Sigmoid colon (tissue), 7 donors: ENCODE measurements at places on chromosomes 16 and 17.

GRCh38 chr16:4184038-4184702, 57.7 kb downstream of the SRL start:
- no peaks in the 10 kb centered on the region for H3K27me3 ChIP-seq
- H3K36me3 ChIP-seq: no peaks in the 10 kb centered on the region
- peak overlapping the region; percentile 59 for H3K4me3 ChIP-seq
- H3K27ac ChIP-seq: peak overlapping the region; percentile 93
- no peaks in the 10 kb centered on the region for H3K4me1 ChIP-seq
- DNase-seq: no peak

DNA sequence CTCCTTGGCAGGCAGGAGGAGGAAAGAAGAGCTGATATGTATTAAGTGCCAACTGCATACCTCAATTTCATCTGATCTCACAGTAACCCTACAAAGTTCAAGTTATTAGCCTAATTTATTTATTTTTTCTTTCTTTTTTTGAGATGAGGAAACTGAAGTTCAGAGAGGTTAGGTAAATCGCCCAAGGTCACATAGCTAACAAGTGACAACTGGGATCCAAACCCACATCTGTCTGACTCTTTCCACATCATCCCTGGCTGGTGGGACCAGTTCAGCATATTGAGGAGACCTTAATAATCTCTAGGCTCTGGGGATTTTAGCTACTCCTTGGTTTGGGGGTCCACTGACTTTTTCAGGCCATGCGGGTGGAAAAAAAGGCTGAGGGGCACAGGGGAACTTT, 60.9 kb downstream of the CYB5B start:
- H3K27me3 ChIP-seq: no peaks in the 10 kb centered on the region
- no peak overlapping the region for H3K4me3 ChIP-seq
- no peak overlapping the region for H3K27ac ChIP-seq
- H3K4me1 ChIP-seq: peaks cover 8% of the 10 kb centered on the region
- no peaks in the 10 kb centered on the region for H3K36me3 ChIP-seq

DNA sequence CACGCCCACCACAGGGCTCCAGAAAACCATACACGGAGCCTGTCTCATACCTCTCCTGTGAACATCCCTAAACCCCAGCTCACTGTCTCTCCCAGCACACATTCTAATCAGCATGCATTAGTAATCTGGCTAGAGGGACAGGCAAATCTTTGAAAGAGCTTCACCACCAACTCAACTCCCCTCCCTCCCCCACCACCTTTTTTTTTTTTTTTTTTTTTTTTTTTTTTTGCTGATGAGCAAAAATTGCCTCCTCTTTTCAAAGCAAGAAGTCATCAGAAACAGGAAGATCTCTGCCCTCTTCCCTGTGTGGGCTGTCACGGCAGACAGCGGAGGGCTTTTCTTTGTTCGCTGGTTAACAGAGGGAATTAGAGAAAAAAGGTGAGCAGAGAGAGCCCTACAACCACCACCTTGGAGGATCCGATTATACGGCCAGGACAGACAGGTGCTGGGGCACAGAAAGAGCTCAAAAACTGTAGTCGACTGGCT, 19.9 kb downstream of the GAS7 start:
- no peaks in the 10 kb centered on the region for H3K36me3 ChIP-seq
- H3K4me1 ChIP-seq: peaks cover 8% of the 10 kb centered on the region
- H3K27me3 ChIP-seq: no peaks in the 10 kb centered on the region
- no peak for DNase-seq

GRCh38 chr16:52993179-52993578, 59.5 kb downstream of the CHD9NB start:
- H3K36me3 ChIP-seq: no peaks in the 10 kb centered on the region
- H3K27me3 ChIP-seq: no peaks in the 10 kb centered on the region
- no peak overlapping the region for H3K4me3 ChIP-seq
- H3K27ac ChIP-seq: no peak overlapping the region
- no peaks in the 10 kb centered on the region for H3K4me1 ChIP-seq

DNA sequence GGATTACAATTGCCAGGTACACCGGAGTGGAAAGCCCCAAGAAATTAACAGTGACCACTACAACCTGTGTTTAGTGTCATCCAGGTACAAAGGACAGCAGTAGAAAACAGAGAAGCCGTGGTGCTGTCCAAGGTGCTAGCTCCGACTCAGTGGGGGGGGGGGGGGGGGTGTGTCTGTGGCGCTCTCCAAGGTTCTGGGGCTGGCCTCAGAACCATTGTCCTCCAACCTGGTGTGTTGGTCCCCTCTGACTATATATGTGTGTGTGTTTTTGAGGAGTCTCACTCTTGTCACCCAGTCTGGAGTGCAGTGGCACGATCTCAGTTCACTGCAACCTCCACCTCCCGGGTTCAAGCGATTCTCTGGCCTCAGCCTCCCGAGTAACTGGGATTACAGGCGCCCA, 5.8 kb upstream of the ZNF23 start:
- DNase-seq: no peak
- no peak overlapping the region for H3K4me3 ChIP-seq
- H3K27ac ChIP-seq: no peak overlapping the region
- no peaks in the 10 kb centered on the region for H3K4me1 ChIP-seq
- no peaks in the 10 kb centered on the region for H3K27me3 ChIP-seq

- peak overlapping the region; percentile 75 for H3K27ac ChIP-seq
- DNase-seq: no peak
- H3K27me3 ChIP-seq: no peaks in the 10 kb centered on the region
- no peaks in the 10 kb centered on the region for H3K4me1 ChIP-seq
These were observed 218.8 kb upstream of the CHMP6 start for GRCh38 chr17:80772906-80773242.

DNA sequence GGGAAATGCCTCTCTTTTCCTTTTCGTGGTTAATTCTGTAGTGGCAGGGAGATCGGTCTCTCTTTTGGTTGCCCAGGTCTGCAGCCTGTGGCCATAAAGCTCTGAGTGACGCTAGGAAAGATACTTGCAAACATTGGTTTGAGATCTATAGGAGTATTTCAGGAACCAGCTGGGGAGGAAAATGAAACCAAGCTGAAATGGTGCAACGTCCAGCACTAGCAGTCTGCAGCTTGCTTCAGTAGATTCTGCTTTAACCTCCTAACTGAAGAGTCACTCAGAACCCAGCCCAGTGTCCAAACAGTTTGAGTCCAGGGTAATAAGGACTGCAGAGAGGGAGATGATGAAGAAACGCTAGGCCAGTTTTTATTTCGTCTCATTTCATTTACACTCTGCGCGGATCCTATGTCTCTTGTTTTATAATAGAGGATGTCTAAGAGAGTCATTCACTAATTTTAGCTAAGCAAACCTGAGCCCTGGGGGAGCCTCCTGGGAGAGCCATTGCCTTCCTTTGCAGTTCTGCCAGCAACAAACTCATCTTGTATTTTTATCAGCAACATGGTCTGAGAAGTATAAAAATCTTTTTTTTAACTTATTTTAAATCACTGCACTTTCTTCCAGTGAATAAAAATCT, 12.0 kb downstream of the SP2 start:
- DNase-seq: no peak
- H3K27ac ChIP-seq: peak overlapping the region; percentile 81
- no peaks in the 10 kb centered on the region for H3K36me3 ChIP-seq
- H3K27me3 ChIP-seq: no peaks in the 10 kb centered on the region
- no peak overlapping the region for H3K4me3 ChIP-seq
- peaks cover 59% of the 10 kb centered on the region for H3K4me1 ChIP-seq

DNA sequence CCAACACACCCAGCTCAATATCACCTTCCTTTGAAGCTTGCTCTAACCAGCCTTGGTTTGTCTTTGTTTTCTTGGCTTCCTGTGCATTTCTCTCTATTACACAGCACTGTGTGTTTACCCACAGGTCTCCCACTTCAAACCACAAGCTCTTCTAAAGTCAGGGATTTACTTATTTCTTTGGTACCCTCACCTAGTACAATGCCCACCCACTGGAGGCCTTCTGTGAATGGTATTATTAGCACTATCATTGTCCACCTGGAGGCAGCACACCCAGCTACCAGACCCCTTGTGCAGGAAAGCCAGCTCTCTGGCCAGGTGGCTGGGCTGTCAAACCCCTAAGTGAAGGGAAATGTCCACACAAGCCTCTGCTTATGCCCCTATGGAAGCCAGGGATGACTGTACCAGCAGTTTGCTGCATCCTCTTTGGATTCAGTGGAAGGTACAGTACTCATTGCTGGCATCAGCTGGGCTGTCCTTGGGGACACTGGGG, 9.4 kb upstream of the TOP2A start:
- H3K27me3 ChIP-seq: no peaks in the 10 kb centered on the region
- DNase-seq: no peak
- H3K4me3 ChIP-seq: no peak overlapping the region

GRCh38 chr16:66007717-66008116, 358.8 kb upstream of the CDH5 start:
- H3K27me3 ChIP-seq: no peaks in the 10 kb centered on the region
- H3K4me1 ChIP-seq: no peaks in the 10 kb centered on the region
- no peak overlapping the region for H3K4me3 ChIP-seq
- H3K36me3 ChIP-seq: no peaks in the 10 kb centered on the region
- no peak for DNase-seq

DNA sequence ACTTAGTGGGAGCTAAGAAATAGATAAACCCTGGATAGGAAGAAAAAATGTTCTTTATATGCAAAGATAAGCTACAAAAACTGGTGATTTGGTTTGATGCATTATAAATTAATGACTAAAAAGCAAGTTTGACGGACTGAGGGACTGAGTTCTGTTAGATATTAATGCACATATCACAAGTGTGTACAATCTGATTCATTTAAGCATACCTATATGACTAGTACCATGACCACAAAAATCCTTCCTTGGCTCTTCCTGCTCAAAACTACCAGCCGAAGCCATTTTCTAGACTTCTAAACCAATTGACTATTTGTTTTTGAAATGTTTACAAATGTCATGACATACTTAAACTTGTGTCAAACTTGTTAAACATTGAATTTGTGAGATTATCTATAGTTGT, 374.5 kb upstream of the MON1B start:
- no peak overlapping the region for H3K27ac ChIP-seq
- no peak overlapping the region for H3K4me3 ChIP-seq
- DNase-seq: no peak

GRCh38 chr17:15112846-15113617, 152.1 kb downstream of the PMP22 start:
- no peak overlapping the region for H3K27ac ChIP-seq
- H3K27me3 ChIP-seq: no peaks in the 10 kb centered on the region
- H3K36me3 ChIP-seq: no peaks in the 10 kb centered on the region
- no peak for DNase-seq
- H3K4me3 ChIP-seq: no peak overlapping the region
- peaks cover 25% of the 10 kb centered on the region for H3K4me1 ChIP-seq

DNA sequence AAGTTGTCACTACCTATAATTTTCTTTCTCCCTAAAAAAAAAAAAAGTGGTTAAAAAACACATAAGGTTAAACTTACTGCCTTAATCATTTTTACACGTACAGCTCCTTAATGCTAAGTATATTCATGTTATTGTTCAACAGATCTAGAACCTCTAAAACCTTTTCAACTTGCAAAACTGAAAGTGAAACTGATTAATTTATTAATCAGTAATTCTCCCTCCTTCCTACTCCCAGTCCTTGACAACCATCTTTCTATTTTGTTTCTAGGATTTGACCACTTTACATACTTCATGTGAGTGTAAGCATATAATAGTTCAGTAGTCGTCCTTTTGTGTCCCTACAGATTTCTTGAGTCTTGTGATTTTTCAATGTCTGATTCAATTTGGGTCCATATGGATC, 251.4 kb upstream of the KIF2B start:
- no peak overlapping the region for H3K27ac ChIP-seq
- no peak for DNase-seq
- H3K4me1 ChIP-seq: no peaks in the 10 kb centered on the region
- H3K4me3 ChIP-seq: no peak overlapping the region
- no peaks in the 10 kb centered on the region for H3K27me3 ChIP-seq

GRCh38 chr16:57727610-57728009, 8.0 kb upstream of the KATNB1 start:
- H3K27me3 ChIP-seq: no peaks in the 10 kb centered on the region
- no peak for DNase-seq
- no peaks in the 10 kb centered on the region for H3K4me1 ChIP-seq
- no peak overlapping the region for H3K27ac ChIP-seq

DNA sequence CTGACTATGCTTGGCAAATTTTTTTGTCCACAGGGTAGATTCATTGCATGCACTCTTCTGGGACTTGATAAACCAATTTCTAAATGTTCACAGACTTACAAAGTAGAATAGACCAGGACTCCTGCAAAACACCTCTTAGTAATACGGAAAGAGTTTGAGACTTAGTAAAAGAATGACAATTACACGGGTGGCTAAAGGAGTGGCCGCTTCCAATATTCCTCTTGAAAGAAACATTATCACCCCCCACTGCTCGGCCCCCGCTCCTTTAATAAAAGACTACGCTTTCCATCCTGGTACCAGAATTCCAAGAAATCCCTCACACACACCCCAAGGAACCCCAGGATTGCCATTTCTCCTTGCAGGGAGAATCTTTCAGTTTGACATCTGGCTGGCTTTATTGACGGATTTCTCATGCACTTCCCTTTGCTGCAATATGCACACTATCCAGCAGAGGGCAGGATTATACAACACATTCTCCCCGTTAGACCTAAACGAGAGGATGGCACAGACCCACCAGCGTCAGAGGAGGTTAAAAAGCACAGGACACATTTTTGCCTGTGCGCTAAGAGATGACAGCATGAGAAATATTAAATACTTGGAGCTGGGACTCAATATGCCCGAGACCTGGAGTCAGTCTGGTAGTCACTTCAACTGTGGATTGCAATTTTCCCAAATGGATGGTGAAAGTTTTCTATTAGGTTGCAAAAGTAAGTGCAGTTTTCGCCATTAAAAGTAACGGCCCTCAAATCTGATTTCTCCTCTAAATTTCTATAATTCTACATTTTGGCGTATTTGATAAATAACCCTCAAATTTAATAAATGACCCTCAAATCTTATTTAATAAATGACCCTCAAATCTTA, 46.6 kb upstream of the NUDT7 start:
- H3K4me1 ChIP-seq: no peaks in the 10 kb centered on the region
- DNase-seq: peak; percentile 78
- H3K4me3 ChIP-seq: no peak overlapping the region

DNA sequence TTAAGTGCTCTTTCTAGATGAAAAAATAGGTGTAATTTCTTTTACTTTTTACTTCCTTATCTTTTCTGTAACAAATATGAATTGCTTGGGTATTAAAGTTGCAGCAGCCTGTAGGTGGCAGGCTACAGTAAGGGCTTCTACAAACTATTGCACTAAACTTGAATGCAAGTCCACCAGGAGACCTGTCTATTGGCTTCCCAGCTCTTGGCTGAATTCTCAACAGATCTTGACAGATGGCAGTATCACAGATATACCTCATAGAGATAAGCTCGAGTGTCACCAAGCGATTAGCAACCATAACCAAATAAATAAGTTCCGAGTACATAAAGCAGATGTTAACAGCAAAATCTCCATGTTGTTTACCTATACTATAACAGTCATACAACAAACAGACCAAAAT, 5.9 kb downstream of the BBS2 start:
- H3K27ac ChIP-seq: no peak overlapping the region
- no peaks in the 10 kb centered on the region for H3K27me3 ChIP-seq
- no peak overlapping the region for H3K4me3 ChIP-seq
- H3K36me3 ChIP-seq: peaks cover 5% of the 10 kb centered on the region

GRCh38 chr17:4643676-4644075, 2.2 kb upstream of the ALOX15 start:
- H3K36me3 ChIP-seq: no peaks in the 10 kb centered on the region
